Neural crest cell (in vitro differentiated cells): ENCODE measurements at places on chromosomes 4 and X. TPM values are rescaled to one million over a fixed set of nuclear protein-coding genes. Genes with fewer than 3 reads are reported as not detected.

- no peak for DNase-seq
Observed at GRCh38 chrX:66046612-66047235, 6.8 kb upstream of the VSIG4 start.

DNA sequence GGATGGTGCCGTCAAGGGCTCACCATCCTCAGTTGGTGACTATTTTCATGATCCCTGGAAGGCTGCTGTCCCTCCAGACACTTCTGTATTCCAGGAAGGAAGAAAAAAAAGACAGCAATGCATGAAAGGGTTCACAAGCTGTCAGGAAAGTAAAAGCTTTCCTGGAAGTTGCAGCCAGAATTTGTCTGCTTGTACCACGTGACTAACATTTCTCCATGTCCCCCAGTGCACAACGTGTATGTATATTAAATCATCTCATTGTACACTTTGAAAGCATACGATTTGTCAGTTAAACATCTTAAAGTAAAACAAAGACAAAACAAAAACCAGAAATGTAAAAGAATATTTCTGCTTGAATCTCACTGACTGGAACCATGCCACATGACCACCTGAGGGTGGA is 127.4 kb upstream of the CLNK start:
- DNase-seq: no peak

DNA sequence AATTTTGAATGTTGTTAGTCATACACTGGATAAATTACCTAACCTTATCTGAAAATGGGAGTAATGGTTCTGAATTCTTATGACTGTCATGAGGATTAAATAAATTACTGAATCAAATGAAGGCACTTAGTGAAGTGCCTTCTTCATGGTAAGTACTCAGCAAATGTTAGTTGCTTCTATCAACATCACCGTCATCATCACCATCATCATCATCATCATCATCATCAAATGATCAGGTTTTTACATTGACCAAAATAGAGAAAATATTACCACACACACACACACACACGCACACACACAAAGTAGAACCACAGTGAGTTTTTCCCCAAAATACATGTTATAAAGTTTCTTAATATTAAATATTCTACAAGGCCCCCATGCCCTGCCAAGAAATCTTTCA is 368.3 kb upstream of the FGF13 start:
- DNase-seq: no peak

TLR1 gene
- total RNA-seq: not detected in 2 replicates

CXCL9 gene
- not detected in 2 replicates for total RNA-seq

GRCh38 chrX:53356186-53356585 is 66.3 kb downstream of the SMC1A start:
- DNase-seq: peak; percentile 14

GRCh38 chr4:38519666-38520065 is 144.3 kb upstream of the KLF3 start:
- DNase-seq: no peak

DNA sequence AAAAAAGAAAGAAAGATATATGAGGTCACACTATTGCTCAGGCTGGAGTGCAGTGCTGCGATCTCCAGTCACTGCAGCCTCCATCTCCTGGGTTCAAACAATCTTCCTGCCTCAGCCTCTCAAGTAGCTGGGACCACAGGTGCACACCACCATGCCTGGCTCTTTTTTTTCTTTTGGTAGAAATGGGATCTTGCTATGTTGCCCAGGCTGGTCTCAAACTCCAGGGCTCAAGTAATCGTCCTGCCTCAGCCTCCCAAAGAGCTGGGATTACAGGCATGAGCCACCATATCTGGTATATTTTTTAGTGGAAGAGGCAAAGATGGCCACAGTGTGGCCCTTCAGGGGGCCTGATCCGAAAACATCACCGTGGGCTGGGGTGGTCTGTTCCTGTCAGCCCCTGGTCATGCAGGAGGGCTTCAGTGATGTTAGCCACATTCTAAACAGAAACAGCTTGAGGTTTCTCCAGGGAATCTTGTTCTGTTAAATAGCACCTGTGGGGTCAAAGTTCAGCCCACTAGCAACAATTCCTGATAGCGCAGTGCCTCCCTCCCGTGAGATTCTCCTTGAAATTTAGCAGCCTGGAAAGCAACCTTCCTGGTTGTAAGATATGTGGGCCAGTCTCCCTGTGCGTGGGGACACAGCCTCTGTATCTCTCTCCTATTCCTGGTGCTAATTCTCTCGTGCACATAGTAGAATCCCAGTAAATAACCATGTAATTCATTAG is 7.3 kb upstream of the DHRSX start:
- DNase-seq: no peak

DNA sequence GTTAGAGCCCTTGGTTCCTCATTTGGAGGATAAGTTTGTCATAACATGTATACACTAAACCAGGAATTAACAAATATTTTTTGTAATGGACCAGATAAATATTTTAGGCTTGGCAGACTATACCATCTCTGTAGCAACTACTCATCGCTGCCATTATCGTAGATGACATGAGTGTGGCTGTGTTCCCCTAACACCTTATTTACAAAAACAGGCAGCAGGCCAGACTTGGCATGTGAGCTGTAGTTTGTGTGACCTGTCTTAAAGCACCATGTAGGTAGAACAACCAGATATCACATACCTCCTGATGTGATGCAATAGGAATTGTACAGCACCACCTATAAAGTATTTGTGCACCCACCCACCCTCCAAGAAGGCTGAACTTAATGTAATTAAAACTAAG is 82.0 kb downstream of the RASGEF1B start:
- no peak for DNase-seq

- DNase-seq: peak; percentile 25
Observed at GRCh38 chr4:150256841-150257730, 178.8 kb downstream of the DCLK2 start.

GRCh38 chr4:139669890-139670289 is 4.3 kb downstream of the MGST2 start:
- no peak for DNase-seq

SRPX2 gene
- total RNA-seq: 0.30 and 0.35 TPM in 2 replicates

DNA sequence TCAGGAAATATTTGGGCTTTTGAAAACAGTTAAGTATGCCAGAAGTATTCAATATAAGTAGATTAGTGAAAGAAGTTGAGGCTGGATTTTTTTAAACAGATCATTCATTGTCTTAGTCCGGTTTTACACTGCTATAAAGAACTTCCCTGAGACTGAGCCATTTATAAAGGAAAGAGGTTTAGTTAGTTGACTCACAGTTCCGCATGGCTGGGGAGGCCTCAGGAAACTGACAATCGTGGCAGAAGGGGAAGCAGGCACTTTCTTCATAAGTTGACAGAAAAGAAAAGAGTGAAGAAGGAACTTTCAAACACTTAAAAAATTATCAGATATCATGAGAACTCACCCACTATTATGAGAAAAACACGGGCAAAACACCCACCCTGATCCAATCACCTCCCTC is 31.1 kb upstream of the CYLC1 start:
- DNase-seq: no peak

CCNQ gene
- 24.4 and 25.3 TPM in 2 replicates for total RNA-seq

GRCh38 chr4:36388710-36389109 is 107.3 kb downstream of the DTHD1 start:
- DNase-seq: no peak

- DNase-seq: no peak
Observed at GRCh38 chrX:117335209-117335608, 781.4 kb downstream of the KLHL13 start.

DNA sequence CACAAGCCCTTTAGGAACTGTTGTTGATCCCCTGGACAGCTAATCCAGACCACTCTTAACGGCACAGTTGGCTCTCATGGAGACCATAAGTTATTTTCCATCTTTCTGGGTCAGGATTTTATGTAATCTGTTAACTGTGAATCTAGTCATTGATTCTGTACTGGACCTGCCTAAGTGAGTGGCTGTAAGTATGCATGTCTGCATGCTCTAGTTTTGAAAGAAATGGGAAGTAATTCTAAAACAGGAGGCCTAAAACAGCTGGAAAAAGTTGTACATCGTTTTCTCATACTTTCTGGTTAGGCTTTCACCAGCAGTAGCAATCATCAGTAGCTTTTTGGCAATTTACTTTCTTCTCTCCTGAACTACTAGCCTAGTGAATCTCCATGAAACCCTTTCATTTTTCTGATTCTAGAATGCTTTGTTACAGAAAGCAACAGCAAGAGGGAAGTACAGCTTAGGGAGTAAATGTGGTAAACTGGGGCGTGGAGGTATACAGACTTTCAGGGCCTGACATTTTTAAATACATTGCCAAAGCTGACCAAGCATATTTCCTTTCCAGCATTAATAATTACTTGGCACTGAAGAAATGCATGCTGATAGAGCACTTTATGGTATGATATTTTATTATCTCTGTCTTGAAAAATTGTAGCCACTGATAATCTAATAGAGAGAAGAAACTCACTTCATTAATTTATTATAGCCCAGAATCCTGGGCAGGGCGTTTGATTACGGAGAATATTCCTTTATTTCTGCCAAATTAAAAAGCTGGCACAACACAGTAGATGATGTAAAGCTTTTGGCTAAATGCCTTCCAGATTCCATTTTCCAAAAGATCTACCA is 202.7 kb downstream of the BANK1 start:
- no peak for DNase-seq

DNA sequence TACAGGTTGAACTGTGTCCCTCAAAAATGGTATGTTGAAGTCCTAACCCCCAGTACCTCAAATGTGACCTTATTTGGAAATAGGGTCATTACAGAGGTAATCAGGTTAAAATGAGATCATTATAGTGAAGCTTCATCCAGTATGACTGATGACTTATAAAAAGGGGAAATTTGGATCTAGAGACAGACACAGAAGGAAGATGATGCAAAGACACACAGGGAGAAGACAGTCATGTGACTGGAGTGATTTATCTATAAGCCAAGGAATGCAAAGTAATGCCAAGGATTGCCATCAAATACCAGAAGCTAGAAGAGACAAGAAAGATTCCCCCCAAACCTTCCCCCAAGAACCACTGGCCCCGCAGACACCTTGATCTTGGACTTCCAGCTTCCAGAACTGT is 155.2 kb downstream of the RBMX2 start:
- no peak for DNase-seq

- no peak for DNase-seq
Observed at GRCh38 chr4:60884587-60884986, 315.5 kb upstream of the ADGRL3 start.

DNA sequence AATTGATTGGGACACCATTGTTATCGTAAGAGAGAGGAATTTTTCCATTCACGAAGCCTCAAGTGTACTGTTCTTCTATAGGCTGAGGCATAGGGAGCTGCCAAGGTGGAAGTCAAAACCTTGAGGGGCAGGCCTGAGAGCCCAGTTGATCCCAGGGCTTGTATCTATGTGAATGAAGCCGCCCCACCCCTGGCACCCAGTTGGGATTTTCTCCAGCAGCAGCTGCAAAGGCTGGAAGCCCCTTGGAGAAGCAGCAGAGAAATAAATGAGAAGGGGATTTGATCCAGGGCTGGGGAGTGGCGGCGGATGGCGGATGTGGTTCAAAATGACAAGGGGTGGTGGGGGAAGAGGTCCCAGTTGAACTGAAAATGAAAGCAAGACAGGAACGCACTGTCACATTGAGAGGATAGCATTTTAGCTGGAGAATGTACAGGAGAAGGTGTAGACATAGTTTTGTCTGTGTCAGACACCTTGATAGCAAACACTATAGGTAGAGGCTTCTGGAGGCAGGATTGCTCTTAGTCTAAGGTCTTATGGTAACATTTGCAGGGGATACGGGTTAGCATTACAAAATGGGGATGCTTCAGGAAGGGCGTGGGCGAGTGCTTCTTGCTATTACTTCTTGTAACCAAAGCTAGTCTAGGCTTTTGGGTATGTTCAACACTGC is 32.6 kb downstream of the DOCK11 start:
- no peak for DNase-seq

DNA sequence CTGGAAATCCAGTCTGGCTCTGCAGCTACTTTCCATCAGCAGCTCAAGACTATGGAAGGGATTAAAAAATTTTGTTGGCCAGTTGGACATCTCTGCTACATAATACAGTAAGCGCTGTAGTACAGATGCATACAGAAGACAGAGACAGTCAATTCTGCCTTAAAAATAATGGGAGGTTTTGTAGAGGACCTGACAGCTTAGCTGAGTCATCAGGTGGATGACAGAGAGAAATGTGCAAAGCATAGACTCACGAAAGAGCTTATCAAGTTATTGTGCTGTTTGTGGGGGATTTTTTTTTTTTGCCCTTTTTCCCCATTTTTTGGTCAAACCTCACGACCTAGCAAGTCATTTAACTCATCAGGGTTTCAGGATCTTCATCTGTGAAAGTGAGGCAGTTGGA is 149.0 kb upstream of the SCML1 start:
- DNase-seq: no peak

DNA sequence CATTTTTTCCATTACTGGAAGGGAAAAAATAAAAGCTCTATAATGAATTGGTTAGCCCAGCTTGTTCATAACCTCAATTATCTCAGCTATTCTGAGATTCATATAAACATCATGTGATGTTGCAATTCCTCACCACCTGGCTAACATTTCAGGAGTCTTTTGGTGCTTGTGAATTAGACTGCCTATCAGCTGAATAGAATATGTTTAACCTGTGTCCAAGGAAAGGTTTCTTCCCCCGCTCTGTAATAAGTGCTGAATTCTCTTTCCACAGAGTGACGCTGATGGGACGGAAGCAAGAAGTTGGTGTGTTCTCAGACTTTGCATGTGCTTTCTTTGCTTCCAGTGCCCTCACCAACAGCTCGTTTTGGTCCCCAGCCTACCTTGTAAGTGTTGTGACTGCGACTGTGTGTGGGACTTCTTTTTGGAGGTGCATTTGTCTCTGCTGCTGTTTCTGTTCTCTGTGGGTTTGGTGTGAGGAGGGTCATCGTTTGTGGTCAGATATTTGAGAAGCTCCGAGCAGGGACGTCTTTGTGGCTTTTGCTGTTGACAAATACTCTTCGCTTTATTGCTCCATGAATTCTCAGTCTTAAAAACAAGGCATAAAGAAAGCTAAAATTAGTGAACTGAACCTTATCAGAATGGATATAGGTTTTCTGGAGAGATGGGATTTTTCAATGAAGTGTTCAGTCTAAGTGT is 61.7 kb downstream of the PPARGC1A start:
- no peak for DNase-seq

DNA sequence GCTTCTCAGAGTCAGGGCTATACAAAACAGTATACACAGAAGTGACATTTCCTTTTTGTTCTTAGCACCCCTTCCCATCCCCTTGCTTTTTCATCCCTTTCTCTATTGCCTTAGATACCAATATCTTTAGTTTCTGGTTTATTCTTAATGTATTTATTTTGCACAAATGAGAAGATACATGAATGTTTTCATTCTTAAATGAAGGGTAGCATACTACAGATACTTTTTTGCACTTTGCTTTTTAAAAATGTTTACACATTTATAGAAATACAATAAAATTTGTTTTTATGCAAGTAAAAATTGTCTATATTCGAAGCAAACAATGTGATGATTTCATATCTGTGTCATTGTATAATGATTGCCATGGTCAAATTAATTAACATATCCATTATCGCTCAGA is 33.1 kb downstream of the TSPAN7 start:
- no peak for DNase-seq

DNA sequence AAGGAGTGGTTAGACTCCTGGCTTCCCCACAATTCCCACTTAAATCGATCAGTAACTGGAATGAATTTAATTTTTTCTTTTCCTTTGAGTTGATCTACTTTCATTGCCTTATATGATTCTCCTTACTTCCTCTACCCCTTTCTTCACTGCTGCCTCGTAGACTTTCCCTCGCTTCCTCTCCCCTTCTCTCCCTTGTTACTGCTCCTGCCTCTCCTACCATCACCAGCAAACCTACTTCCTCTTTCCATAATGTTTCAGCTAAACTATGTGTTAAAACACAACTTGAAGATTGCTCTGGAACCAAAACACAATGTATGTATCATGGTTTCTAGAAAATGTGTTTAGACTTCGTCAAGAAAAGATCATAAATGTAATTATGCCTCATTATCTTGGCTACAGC is 132.0 kb upstream of the TET2 start:
- DNase-seq: no peak

RNF150 gene
- total RNA-seq: 21.0 and 23.3 TPM in 2 replicates

GRCh38 chr4:1049591-1049905 is 38.1 kb downstream of the FGFRL1 start:
- DNase-seq: no peak
